ENCODE measurements at places on chromosomes 2 and 18. TPM values are rescaled to one million over a fixed set of nuclear protein-coding genes. Genes with fewer than 3 reads are reported as not detected.

GRCh38 chr2:45232818-45233217 lies 223.6 kb upstream of the SIX2 start:
- no peak for DNase-seq

Gene CLEC4F
- not detected for total RNA-seq

GRCh38 chr2:217801115-217801531 lies 201.7 kb downstream of the TNS1 start:
- DNase-seq = no peak

Gene FOXI3
- total RNA-seq = 18.3 TPM

- no peak for DNase-seq
Observed at GRCh38 chr18:76391038-76391437, 104.0 kb downstream of the ZNF516 start.

Gene STEAP3
- 15.9 TPM for total RNA-seq

DNA sequence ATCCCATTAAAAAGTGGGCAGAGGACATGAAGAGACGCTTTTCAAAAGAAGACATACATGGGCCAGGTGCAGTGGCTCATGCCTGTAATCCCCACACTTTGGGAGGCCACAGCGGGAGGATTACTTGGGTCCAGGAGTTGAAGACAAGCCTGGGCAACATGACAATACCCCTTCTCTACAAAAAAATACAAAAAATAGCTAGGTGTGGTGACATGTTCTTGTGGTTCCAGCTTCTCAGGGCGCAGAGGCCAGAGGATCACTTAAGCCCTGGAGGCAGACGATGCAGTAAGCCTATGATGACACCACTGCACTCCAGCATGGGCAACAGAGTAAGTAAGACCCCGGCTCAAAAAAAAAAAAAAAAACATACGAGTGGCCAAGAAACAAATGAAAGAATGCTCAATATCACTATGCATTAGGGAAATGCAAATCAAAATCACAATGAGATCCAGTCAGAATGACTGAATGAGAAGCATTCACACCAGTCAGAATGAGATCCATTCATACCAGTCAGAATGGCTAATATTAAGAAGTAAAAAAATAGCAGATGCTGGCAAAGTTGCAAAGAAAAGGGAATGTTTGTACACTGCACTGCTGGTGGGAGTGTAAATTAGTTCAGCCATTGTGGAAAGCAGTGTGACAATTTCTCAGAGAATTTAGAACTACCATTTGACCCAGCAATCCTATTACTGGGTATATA lies 550.2 kb upstream of the SLC39A10 start:
- DNase-seq = no peak

DNA sequence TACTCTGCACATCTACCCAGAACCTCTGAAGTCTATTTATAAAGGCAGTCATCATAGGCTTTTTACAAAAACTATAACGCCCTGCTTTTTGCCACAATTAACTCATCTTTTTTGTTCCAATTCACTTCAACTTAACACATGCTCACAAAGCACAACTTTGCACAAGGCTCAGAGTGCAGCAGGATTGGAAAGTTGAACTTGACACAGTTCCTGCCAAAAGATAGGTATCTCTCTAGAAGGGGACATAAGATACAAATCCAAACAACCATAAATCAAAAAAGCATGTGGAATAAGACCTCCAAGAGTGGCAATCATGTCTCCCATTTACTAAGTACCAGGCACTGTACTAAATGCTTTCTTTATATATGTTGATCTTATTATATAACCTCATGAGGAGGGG lies 36.2 kb downstream of the RPL37A start:
- no peak for DNase-seq

- no peak for DNase-seq
Observed at GRCh38 chr2:6958616-6959235, 41.5 kb downstream of the RNF144A start.

- no peak for DNase-seq
Observed at GRCh38 chr2:176508984-176509740, 239.9 kb downstream of the MTX2 start.

DNA sequence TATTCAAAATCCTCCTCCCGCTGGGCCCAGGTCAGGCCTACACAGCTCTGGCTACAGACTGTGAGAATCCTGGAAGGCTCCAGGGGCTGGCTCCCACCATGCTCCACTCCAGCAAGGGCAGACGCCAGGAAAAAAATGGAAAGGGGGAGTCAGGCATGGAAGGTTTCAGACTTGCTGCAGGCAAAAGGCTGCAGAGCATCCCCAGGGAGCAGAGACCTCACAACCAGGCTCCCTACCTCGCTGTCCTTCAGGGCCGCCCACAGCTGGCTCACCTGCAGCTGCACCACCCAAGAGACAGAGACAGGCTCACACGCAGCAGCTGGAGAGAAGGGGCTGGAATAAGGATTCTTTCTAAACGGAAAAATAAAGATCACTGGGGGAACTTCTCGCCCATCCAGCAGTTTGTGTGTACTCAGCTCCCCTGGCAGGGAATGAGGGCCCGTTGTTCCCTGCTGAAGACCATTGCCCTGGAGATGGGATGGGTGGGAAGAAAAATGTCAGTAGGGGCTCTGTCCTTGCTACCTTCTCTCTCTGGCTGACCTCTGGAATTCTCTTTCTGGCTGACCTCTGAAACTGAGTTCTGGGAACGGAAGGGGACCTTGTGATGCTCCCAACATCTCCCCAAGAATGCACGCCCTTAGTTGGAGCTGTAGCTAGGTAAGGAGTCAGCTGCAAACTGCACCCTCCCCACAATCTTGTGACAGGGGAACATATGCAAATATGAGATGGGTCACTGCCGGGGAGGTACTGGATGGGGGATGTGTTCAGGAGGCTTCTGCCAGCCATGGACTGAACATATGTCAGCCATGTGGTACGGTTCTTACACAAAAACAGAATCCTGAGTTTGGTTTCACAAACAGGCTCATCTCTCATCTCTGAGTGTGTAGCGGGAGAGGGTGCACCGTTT lies 34.5 kb downstream of the BCL2 start:
- DNase-seq = no peak

- DNase-seq = no peak
Observed at GRCh38 chr18:36130039-36130831, 536 bp downstream of the ELP2 start.

DNA sequence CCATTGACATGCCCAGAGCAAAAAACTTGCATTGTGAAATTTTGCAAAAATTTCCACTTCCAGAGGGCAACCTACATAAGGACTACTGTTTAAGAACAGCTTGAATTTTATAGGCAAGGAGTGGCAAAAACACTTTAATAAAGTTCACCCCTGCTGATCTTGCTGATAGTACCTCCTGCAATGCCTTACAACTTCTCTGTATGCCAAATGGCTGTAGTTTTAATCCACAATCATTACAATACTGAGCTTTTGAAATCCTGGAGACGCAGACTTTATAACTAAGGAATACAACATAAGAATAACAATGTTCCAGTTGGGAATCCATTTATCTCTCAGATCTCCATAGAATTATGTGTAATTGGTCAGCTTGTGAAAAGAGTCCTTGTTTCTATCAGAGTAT lies 247.5 kb downstream of the KCNJ3 start:
- no peak for DNase-seq

DNA sequence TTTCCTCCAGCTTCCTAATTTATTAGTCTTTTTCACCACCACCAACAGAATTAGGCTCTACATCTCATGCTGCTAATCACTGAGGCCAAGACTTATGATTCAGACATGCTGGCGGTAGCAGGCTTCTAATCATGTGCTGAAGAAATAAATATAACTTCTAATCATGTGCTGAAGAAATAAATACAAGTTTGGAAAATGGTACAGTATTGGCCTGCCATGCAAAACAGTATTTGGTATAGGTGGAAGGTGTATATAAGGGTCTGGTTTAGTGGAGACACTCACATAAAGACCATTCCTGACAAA lies 240.7 kb downstream of the TGIF1 start:
- no peak for DNase-seq

GRCh38 chr2:98801921-98802321 lies 71.0 kb upstream of the MGAT4A start:
- DNase-seq = no peak

DNA sequence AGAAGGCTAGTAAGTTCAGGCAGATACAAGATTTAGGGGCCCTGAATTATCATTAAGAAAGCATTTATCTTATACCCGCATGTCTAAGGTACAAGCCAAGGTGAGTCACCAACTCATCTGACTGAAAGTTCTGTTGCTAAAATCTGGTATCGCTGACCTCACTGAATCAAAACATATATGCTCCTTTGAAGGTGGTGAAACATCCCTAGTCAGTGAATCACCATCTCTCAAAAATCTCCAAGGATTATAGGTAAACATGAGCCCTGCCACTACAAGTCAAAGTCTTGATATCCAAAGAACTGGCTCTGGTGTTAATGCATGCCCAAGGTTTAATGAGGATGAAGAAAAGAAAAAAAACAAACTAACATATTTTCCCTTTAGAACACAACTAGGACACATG lies 43.5 kb downstream of the IRS1 start:
- no peak for DNase-seq

DNA sequence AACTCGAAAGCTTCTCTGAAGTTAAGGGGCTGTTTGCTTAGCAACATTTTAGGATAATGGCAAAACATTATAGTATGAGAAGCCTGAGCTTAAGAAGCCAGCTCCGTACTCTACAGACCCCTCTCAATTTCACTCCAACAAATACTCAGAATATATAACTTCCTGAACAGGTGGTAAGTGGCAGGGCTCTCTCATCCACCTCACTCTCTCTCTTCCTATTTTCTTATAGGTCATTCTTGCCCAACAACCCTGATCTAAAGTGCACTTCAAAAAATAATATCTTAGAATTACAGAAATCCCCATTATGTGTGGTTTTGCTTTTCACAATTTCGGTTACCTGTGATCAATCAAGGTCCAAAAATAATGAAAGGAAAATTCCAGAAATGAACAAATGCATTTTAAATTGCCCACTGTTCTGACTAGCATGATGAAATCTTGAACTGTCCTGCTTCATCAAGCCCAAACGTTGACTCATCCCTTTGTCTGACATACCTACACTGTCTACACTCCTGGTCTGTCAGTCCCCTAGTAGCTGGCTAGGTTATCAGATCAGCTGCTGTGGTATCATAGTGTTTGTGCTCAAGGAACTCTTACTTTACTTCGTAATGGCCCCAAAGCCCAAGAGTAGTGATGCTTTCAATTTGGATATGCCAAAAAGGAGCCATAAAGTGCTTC lies 122.8 kb upstream of the COL5A2 start:
- DNase-seq = no peak
